Adipocyte (in vitro differentiated cells): ENCODE measurements at places on chromosomes 2 and 18.

DNA sequence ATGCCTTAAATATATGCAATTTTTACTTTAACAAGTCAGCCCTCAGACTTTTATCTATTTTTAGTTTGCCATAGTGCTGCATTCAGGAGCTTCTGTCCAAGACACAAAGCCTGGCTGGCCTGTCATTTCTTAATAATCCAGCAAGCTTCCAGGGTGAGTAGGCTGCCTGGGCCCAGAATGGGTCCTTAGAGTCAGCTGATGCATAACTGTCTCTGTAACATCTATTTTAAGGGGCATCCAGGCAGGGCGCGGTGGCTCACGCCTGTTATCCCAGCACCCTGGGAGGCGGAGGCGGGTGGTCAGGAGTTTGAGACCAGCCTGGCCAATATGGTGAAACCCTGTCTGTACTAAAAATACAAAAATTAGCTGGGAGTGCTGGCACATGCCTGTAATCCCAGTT is 11.8 kb upstream of the GNLY start:
- no peak for DNase-seq

GRCh38 chr2:101330253-101330933 is 21.9 kb upstream of the RNF149 start:
- DNase-seq, result no peak

GRCh38 chr2:65636813-65637483 is 204.5 kb upstream of the SPRED2 start:
- DNase-seq, result peak; percentile 19

DNA sequence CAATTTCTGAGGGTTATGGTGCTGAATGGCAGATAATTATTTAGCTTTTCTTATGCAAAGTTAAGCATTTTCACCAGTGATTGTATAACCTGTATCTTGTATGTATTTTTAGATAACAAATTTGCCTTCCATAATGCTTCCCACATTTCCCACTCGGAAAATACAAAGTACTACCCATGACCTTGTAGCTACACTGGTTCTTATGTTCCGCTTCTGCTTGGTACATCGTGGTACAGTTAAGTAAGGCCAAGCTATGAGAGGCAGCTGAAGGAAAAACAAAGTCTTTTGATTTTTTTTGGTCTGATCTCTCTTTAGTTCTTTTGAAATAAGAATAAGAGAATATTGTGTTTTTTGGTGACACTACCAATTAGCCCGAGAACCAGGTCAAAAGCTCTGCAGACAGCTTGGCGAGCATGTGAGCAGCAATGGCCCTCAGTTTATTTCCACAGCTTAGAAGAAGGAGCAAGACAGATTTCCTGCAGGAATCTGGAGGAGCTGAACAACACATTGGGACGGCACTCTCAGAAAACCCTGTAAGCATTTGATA is 26.8 kb downstream of the SH3YL1 start:
- DNase-seq, result no peak

DNA sequence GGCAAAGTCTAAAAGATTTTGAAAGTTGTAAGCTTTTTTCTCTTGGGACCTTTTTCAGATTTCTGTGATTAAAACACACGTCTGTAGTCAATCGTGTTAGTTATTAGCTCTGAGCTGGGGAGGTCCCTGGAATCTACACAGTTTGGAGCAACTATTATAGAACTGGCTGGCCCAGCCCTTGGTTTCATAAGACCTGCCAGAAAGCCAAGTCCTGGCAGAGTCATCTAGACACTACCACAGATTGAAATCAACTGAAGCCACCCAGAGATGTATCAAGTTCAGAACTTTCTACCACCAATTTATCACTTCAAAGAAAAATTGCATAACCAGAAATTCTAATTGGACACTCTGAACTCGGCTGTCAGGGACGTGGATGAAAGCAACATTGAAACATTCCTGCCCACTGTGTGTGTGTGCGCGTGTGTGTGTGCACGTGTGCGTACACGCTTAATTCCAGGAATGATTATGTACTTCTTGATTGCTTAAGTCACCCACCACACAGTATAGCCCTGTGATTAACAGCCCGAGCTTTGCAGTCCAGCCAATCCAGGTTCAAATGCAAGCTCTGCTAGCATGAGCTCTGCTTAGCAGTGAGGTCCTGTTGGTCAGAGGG is 126.3 kb downstream of the TPGS2 start:
- DNase-seq, result no peak

DNA sequence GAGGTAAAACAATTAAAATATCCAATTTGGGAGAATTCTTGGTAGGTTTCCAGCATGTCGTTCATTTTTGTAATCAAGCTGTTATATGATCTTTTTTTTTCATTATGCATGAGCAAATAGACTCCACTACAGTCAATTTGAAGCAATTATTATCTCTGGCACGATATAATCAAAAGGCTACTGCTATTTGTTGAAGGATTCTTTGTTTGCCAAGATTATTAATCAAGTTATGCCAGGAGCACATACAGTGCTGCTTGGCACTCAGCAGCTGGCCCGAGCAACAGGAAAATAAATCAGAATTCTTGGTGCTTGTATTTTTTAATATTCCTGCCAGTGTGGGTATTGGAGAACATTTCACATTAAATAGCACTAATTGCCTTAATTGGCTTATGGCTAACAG is 279.5 kb downstream of the RND3 start:
- DNase-seq, result no peak

DNA sequence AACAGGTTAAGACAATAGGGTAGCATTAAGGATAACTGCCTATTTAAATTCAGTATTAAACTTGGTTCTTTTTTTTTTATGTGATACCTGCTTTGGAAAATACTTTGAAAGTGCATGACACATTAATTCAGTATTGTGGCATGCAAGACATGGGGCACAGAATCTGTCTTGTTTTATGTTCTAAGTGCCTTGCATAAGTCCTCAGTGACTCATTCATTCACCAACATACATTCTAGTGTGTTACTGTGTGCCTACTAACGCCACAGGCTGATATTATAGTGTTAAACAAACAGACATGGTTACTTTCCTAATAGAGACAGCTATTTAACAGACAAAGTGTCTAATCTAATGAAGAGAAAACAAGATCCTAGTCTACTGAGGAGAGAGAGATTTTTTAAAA is 91.7 kb downstream of the GCA start:
- DNase-seq, result no peak

- DNase-seq, result no peak
Observed at GRCh38 chr2:168727904-168728470, 74.5 kb upstream of the NOSTRIN start.

GRCh38 chr18:23857756-23858155 is 156.8 kb upstream of the TTC39C start:
- DNase-seq, result peak; percentile 14

- no peak for DNase-seq
Observed at GRCh38 chr2:99850084-99850710, 292.2 kb downstream of the AFF3 start.

DNA sequence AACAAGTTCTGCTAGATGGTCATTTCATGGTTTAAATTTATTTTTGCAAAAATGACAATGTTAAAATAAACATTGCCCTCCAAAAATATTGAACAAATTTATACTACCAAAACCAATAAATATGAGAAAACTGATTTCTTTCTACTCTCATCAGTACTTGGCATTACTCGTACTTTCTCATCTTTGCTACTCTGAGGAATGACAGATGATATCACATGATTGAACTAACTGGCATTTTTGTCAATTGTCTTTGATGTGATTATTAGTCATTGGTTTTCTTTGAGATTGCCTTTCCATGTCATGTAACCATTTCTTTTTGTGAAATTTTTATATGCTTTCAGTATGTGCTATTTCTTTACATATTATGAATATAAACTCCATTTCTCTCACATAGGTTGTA is 167.0 kb upstream of the ITGA4 start:
- DNase-seq, result no peak

DNA sequence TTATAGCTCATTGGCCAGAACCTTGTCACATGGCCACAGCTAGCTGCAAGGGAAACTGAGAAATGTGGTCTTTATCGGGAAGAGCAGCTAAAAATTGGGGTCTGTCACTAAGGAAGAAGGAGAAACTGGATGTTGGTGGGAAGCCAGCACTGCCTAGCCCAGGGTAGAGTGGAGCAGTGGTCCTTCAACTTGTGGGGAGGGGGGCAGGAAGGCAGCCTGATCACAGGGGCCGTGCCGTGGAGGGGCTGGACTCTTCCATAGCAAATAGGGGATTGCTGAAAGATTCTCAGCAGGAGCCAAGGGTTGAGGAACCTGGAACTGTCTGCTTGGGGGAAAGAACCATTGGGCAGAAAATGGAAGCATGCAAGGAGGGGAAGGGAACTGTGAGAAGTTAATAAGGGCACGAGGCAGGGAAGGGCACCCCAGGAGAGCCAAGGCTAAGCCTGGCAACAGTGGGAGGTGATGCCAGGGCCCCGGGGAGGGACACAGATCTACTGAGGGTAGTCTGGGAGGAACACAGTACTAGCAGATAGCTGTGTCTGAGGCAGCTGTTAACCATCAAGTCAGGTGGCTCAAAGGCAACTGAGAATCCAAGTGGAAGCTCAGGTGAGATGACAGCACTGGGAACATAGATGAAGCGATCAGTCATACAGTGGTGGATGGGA is 5.9 kb upstream of the NEURL3 start:
- no peak for DNase-seq

- DNase-seq, result peak; percentile 71
Observed at GRCh38 chr2:144524118-144525009, 4.4 kb upstream of the ZEB2 start.

- no peak for DNase-seq
Observed at GRCh38 chr2:45789317-45789716, 137.8 kb downstream of the PRKCE start.

DNA sequence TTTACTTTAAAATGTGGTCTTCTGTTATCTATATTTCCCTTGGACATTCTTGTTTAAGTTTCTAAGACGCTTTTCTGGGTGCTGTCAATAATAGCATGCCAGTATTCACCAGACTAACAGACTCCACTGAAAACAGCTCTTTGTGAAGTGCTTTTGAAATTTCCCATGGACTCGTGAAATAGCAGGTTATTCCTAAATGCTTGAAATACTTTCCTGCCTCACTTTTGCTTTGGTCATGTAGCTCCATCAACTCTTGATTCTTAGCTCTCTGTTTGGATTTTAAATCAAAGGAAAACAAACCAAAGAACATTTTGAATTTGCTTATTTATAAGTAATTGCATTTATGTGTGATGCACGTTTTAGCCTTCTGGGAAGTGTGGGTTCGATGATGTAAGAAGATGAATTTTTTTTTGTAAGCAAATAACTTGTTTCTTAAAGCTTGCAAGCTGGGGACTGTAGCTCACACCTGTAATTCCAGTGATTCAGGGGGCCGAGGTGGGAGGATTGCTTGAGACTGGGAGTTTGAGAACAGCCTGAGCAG is 147.8 kb downstream of the WDSUB1 start:
- peak; percentile 33 for DNase-seq

- no peak for DNase-seq
Observed at GRCh38 chr2:133506996-133507395, 61.3 kb downstream of the NCKAP5 start.

GRCh38 chr2:69923116-69923515 is 8.2 kb downstream of the MXD1 start:
- DNase-seq, result no peak

DNA sequence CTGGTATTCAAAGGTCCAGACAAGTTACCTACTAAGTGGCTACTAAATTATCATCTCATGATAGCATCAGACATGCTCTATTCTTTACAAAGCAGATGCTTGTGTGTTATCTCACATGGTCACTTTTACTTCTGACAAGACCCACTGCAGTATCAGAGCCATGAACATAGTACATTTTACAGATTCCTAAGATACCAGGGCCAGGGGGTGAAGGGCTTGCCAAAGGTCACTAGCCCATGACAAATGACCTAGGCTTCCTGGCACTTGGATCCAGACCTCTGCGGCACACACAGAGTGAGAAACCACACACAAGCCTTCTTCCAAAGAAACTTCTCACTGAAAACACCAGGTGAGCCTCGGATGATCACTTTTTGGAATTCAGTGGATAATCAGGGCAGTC is 446.8 kb downstream of the EIPR1 start:
- no peak for DNase-seq

GRCh38 chr2:2940702-2941101 is 436.9 kb downstream of the EIPR1 start:
- DNase-seq, result no peak

DNA sequence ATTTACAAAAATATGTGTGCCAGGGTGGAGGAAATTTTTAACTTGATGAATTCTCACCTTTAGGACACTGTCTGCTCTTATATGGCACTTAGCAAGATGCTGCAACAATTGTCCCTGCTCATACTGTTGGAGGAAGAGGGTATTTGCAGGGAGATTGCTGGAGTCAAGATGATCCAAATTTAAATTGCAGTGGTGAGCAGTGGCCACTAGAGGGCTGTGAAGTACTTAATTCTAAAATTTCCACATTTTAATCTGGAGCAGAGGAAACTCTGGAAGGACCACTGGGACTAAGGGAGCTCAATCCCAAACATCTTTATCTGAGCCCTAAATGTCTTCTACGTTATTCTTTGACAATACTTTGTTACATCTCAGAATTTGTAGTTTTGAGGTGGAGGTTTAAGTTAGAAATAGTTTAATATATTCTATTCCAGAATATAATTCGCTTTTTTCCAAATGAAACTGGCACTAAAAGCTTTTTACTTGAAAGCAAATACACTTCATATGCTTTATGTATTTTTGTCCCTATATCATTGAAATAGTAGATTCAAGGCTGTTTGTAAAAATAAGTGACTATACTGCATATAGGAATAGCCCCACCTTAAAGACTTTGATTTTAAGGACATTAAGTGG is 33.0 kb upstream of the PTH2R start:
- peak; percentile 83 for DNase-seq

DNA sequence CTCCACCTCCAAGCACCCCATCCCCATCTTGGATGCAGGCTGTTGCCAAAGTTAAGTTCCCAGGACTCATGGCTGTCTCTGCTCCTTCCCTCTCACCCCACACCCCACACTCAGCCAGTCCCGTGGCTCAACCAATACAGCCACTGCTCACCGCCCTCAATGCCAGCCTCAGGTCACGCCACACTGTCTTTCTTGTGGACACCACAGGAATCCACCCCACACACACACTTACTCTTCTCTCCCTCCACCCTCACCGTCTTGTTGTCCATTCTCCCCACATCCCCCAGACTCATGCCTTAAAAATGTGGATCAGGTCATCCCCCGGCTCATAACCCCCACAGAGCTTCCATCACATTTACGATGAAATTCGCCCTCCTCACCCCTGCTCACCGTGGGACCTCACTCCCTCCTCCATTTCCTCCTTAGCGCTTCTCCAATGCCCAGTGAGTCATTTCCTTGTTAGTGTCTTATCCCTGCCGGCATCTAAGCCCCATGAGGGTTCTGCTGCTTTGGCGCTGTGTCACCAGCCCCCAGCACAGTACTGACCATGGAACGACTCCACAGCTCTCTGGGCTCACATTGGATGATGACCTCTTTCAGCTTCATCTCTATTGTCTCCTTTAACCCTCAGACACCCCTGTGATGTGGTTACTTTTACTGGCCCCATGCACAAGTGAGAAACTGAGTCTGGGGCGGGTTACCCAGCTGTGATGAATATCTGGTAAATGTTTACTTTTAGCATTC is 13.8 kb downstream of the MLPH start:
- peak; percentile 89 for DNase-seq

- no peak for DNase-seq
Observed at GRCh38 chr2:71546777-71547281, 93.5 kb downstream of the DYSF start.

GRCh38 chr2:56167616-56168562 is 15.9 kb upstream of the CCDC85A start:
- DNase-seq, result peak; percentile 65
